Stimulated activated CD8-positive, alpha-beta memory T cell treated with anti-CD3 and anti-CD28 coated beads, Interleukin-7, amount 100 ng/mL, for 24 hours (primary cell): ENCODE measurements at places on chromosomes 3 and 15.

DNA sequence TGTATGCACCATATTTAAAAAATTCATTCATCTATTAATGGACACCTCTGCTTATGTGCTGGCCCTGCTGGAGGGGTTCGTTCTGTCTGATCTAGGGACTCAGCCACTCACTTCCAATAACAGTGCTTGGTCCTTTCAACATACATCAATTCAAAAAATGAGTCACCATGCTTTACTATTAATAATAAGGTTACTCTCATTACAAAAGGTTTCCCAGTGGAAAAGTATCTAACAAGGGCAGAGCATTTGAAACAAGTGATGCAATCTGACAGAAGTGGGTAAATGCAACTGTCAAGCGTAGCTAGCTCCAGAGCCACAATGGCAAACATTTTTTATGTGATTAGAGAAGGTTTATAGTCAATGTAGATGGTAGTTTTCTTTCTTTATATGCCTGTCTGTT, 67.9 kb upstream of the TNIK start:
- no peak for DNase-seq

DNA sequence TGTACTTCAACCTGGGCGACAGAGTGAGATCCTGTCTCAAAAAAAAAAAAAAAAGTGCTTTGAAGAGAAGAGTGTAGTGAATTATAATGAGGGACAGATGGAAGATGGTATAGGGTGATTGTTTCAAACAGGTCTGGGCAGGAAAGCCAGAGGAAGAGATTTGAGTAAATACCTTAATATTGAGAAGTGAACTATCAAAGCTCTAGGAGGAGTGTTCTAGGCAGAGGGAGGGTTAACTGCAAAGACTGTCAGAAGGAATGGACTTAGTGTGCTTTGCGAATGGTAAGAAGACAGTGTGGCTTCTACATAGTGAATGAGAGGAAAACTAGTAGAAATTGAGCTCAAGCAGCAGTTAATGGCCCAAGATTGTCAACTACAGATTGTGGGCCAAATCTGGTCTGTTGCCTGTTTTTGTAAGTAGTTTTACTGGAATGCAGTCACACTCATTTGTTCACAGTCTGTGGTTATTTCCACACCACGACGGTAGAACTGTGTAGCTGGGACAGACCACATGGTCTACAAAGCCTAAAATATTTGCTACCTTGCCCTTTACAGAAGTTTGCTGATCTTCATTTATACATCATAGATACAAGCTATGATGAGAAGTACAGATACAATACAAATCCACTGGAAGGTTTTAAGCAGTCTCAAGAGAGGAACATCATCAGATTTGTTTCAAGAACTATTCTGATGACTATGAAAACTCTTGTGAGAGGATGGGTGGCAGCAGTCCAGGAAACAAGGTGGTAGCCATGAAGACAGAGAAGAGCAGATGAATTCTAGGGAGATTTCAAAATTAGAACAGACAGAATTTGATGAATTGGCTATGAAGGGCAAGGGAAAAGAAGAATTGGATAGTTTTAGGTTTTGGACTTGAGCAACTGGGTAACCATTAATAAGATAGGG, 16.5 kb upstream of the USP50 start:
- no peak for DNase-seq

GRCh38 chr3:9396301-9396631, 1.1 kb upstream of the SETD5 start:
- peak; percentile 59 for DNase-seq

GRCh38 chr15:74402873-74403587, 30.7 kb downstream of the SEMA7A start:
- peak; percentile 69 for DNase-seq

GRCh38 chr15:31047437-31047836, 54.1 kb downstream of the TRPM1 start:
- no peak for DNase-seq

GRCh38 chr3:186457236-186457635, 86.9 kb downstream of the CRYGS start:
- DNase-seq = no peak

GRCh38 chr3:9625656-9626055, 23.6 kb upstream of the MTMR14 start:
- DNase-seq = no peak

- DNase-seq = no peak
These were observed 14.9 kb upstream of the AEN start for GRCh38 chr15:88606070-88606794.

- DNase-seq = no peak
These were observed 120.3 kb upstream of the CADPS start for GRCh38 chr3:62995530-62995929.

GRCh38 chr15:59170295-59171066, 36.2 kb upstream of the LDHAL6B start:
- no peak for DNase-seq

GRCh38 chr15:76991048-76991447, 3.9 kb upstream of the PSTPIP1 start:
- no peak for DNase-seq

DNA sequence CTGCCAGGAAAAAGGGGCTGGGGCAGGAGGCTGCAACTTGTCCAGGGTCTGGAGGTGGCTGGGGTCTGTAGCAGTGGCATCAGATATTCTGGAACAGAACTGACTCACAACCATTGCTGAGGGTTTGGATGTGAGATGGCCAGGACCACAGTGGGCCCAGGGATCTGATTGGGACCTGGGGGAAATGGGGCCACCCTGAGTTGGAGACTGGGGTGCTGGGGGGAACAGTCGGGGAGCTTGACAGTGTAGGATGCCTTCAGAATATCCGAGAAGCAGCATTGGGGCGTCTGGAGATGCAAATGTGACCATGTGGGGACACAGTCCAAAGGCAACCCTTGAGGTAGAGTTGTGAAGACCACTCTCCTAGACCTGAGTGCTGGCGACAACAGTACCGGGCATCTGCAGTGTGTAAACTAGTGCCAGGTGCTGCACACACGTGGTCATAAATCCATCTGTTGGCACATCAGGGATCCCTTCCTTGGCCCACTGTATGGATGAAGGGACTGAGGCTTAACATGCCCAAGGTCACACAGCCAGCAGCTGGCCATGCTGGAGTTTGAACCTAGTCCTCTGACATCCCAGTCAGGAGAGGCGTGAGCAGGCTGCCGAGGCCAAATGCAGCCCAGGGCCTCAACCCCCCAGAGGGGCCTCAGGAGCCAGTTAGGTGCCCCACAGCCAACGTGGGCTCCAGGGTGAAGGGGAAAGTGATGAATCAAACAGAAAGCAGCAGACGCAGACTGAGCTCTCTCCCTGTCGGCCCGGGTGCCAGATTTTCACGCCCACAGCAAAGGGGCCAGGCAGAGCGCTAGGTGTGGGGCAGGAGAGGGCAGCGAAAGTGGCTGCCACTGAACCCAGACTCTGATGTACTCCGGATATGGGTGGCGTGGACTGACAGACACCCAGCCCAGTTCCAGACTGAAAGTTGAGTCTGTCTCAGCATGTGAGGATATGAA, 18.8 kb downstream of the HEMK1 start:
- DNase-seq = no peak

- no peak for DNase-seq
These were observed 243.5 kb upstream of the SLCO3A1 start for GRCh38 chr15:91609966-91610365.

DNA sequence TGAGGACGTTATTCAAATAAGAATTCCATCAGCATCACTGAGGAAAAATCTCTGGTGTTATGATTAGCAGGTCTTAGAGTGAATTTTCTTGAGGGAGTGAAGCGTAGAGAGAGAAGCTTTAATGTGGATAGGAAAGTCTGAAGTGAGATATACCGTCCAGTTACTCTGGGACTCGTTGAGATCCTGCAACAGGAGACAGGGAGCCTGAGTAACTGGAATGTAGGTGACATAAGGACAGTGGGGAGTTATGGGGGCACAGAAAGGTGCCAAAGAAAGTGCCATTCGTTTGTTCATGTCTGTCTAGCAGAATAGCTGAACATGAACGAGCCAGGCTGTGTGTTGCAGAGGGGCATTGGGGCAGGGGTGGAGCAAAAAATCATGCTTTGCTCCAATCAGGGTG, 9.4 kb upstream of the BUB1B start:
- no peak for DNase-seq

- DNase-seq = no peak
These were observed 320.3 kb upstream of the SATB1 start for GRCh38 chr3:18745472-18745871.

DNA sequence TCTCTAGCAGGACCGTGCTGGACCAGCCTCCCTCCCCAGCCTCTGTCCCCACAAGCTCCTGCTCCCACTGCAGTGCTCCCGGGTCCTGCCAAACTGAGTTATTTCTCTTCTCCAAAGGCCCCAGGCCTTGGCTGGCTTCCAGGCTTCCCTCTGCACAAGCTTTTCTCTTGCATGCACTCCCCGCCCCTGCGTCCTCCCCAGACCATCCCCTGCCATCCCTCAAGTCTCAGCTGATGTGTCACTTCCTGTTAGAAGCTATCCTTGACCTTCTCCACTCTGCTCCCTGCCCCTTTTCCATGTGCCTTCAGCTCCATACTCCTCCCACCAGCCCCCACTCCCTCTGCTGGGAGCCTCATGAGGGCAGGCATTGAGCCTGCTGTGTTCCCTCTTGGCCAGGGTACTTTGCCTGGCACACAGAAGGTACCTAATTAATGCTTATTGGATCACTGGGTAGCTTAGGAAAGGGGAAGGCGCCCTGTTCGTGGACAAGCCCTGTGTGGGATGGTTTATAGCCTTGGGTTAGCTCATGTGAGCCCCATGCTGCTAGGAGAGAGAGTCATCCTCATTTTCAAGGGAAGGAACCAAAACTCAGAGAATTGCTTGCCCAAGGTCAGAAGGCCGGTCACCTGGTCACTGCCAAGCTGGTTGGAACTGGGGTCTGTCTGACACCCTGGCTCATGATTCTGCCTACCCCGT, 56.4 kb downstream of the FEM1B start:
- no peak for DNase-seq

DNA sequence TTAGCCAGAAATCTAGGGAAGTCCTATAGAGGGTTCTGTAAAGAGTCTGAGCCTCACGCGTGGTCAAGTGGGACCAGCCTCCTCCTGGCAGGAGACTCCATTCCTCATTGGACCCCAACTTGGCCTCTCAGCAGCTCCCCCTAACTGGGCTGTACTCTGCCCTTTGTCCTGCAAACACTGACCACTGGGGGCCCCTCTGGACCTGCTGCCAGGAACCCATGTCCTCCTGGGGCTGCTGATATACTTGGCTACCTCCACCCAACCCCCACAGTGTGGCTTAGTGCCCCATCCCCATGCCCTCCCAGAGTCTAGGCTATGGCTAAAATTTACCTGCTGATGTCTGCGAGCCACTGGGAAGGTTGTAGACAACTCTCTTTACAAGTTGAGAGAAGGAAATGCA, 62.7 kb downstream of the UBP1 start:
- no peak for DNase-seq

DNA sequence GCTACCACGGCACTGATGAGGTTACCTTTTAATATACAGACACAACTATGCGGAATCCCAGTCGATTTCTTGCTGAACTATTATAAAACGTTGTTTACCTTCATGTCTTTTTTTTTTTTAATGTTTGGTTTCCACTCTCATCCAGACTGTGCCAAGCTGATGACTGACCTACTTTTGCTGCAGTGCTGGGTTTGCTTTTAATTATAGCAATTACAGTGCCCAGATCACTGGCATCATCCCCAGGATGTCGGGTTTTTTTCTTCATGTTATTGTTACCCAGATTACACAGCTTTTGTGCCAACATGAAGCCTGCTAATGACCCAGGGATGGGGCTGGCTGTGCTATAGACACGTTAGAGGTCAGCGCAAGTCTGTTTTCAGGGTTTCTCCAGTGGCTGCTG, 294.0 kb upstream of the ATP10A start:
- no peak for DNase-seq

DNA sequence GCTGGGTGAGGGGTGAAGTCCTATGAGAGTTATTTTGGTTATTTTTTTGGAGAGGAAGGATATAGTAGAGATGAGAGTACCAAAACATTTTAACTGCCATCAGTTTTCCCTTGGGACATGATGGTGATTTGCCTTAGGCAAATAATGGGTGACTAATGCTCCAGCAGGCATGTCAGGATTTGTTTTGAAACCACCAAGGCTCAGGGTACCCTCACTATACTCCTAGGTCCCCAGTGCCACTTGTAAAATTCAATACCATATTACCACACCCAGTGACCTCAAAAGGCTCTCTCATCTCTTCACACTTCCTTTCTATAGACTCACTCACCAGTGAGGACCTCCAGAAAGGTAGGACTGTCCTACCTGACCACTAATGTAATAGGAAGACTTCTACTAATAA, 83.6 kb downstream of the WDR72 start:
- DNase-seq = no peak

DNA sequence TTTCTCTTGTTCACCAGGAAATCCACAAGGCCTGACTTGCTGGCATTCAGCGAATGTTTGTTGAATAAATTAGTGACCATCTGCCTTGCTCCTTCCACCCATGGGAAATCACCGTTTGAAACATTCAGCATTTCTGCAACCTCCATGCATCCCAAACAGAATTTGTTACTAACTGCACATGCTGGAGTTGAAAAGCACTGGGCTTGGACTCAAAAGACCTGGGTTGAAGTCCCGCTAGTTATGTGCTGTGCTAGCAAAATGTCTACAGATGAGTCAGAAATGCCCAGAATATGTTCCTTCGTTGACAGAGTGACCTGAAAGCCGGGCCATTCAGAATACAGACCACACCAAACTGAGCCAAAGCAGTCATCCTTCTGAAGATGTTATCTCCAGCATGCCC, 144.6 kb downstream of the ALDH1A2 start:
- DNase-seq = no peak

GRCh38 chr3:13886593-13887129, 6.8 kb upstream of the WNT7A start:
- DNase-seq = no peak

DNA sequence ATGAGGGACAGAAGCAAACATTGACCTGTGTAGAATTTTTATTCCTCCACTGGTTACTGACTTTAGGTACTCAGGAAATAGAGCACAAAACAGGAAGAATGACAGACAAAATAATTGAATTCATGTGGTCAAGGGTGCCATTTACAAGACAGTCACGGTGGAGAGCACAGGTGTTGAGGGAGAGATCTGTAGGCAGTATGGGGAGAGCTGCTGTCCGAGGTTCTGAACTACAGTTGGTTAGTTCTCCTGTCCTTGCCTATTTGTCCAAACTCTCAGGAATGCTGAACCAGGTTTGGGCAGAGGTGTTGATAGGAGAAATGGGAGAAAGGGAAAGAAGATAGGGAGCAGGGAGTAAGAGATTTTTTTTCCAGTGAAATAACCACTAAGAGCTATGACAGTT, 178.5 kb upstream of the ZBTB20 start:
- DNase-seq = no peak

DNA sequence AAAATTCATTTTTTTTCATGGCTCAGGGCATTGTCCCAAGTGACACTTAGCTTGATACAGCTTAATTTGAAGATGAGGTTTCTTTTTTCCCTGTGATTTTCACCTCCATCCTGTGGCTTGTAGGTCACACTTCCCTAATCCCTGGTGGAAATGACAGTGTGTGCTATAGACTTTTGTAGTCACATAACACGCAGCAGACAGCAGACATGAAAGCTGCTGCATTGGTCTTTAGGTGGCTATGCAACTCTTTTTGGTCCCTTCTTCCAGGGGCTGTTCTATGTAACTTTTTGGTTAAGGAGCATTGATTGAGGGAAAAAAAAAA, 38.8 kb downstream of the TRAK1 start:
- DNase-seq = no peak
